ENCODE measurements at places on chromosomes 3 and 15.

DNA sequence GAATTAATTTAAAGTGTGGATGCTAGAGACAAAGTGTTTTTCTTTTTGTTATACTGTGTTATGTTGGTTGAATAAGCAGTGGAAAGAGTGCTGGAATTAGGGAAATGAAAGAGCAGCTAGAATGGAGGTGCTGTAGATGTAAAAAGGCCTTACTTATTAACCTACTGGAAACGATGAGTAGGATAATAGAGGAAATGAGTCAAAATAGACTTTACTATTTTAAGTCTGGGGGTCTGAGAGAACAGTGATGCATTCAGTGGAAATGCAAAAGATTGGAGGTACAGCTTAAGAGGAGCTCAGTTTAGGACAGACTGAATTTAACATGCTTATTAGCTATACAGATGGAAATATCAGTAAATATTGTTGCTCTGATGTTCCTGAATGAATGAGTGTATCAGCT lies 674.0 kb downstream of the OTOL1 start:
- DNase-seq = no peak

DNA sequence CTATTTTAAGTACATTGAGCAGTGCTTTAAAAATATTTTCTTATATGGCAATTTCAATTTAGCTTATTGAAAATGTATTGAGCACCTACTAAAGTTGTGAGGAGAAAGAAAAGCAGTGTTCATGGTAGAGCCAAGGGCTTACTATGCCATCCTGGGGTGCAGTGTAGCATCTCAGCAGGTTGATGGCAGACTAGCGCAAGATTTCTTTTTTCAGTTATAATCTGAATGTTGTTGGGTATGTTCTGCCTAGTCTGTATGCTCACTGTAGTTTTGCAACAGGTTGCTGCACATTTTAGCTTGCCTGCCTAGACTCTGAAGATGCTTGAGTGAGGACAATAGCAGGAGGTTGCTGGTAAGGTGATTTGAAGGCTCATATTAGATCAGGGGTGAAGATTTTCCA lies 103.1 kb upstream of the UNC13C start:
- no peak for DNase-seq

- no peak for DNase-seq
Observed at GRCh38 chr3:195557322-195557721, 14.2 kb upstream of the PPP1R2 start.

DNA sequence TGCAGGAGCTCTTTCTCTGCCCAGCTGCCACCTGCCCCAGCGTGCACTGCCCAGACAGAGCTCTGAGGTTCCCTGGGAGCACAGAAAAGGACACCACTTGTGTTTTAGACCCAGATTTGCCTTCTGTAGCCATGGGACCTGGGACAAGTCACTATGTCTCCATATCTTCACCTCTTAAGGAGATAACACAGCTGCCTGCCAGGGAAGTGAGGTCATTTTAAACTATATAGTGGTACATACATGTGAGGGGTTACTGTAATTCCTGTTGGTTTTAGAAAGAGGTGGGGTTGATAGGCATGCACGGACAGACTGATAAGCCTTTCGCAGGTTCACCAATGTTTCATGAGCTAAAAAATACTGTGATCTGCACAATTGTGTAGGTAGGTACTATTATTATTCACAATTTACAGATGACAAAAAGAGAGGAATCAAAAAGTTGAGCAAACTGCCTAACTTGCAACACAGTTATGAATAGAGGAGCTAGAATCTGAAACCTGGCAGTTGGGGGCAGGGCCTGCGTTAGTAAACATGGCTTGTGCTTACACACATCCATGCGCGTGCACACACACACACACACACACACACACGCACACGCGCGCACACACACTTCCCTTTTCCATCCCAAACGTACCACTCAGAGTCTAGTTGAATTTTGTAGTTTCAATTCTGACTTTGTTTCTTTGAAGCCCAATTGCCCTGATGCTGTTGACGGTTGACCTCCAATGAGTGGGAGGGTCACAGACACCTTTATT lies 193.6 kb downstream of the FAM43A start:
- no peak for DNase-seq

DNA sequence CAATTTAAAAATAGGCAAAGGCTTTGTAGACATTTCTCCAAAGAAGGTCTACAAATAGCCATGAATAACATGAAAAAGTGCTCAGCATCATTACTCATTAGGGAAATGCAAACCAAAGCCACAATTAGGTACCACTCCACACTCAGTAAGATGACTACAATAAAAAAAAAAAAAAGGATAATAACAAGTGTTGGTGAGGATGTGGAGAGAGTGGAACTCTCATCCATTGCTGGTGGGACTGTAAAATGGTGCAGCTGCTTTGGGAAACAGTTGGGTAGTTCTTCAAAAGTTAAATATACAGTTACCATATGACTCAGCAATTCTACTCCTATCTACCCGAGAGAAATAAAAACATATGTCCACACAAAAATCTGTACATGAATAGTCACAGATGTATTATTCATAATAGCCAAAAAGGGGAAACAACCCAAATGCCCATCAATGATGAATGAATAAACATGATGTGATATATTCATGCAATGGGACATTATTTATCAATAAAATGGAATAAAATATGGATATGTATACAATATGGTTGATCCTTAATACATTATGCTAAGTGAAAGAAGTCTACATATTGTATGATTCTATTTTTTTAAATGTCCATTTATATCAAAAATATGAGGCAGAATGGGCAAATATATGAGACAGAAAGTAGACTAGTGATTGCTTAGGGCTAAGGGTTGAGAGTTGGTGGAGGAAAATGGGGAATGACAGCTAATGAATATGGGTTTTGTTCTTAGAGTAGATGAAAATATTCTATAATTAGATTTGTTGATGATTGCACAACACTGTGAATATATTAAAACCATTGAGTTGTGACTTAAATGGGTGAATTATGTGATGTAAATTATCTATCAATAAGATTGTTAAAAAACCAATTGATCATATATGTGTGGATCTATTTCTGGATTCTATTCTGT lies 66.1 kb upstream of the SMAD3 start:
- no peak for DNase-seq

GRCh38 chr3:9071936-9072666 lies 108.8 kb upstream of the RAD18 start:
- DNase-seq = no peak

Data from NCI-H187 treated with DMSO at 0.1 percent for 48 hours (cell line).